ENCODE measurements at places on chromosomes 11 and 22.

GRCh38 chr11:90204832-90205646, 17.8 kb downstream of the CHORDC1 start:
- no peak for DNase-seq

DNA sequence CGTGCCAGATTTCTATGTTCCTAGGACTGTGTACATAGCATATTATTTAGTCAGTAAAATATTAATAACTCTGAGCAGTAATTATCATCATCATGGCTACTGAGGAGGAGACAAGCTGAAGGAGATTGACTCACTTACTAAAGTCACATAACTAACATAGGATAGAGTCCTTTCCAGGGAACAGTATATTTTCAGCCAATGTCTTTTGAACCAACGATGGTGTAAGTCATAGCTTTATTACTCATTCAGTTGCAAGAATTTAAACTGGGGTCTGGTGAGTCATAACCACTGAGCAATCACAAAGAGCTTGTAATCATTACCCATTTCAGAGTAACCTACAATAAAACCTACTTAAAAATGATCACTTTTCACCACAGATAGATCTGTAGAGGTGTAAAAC, 1564.8 kb upstream of the TENM4 start:
- DNase-seq = no peak

DNA sequence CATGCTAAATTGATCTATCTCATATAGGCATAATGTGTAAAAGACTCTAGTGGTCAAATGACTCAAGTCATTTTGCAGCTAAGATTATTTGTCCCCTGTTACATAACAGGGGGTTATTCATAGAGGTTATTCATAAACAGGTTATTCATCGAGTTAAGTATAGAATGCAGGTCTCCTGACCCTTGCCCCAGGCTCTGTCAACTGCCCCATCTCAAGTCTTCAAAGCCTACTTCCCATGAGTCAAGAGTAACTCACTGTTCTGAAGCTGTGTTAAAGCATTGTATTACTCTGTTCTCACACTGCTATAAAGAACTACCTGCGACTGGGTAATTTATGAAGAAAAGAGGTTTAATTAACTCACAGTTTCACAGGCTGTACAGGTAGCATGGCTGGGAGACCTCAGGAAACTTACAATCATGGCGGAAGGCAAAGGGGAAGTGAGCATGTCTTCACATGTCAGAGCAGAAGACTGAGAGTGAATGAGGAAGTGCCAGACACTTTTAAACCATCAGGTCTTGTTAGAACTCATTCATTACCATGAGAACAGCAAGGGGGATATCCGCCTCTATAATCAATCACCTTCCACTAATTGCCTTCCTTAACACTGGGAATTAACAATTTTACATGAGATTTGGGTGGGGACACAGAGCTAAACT, 226.2 kb upstream of the BLID start:
- no peak for DNase-seq

DNA sequence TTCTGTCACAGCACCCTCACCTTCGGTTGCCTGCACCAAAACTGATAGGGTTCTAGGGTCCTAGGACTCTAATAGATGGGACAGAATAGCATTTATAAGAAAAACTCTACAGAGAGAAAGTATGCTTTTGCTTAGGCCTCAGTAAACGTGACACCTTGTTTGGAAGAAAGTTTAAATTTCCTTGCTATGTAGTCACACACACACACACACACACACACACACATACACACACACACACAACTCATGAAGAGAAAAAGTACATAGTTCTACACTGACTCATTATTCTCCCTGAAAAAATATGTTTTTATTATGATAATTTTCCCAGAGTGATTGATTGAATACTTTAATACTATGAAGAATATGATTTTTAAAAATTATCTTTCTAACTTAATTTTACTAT, 220.8 kb upstream of the SNX19 start:
- no peak for DNase-seq

DNA sequence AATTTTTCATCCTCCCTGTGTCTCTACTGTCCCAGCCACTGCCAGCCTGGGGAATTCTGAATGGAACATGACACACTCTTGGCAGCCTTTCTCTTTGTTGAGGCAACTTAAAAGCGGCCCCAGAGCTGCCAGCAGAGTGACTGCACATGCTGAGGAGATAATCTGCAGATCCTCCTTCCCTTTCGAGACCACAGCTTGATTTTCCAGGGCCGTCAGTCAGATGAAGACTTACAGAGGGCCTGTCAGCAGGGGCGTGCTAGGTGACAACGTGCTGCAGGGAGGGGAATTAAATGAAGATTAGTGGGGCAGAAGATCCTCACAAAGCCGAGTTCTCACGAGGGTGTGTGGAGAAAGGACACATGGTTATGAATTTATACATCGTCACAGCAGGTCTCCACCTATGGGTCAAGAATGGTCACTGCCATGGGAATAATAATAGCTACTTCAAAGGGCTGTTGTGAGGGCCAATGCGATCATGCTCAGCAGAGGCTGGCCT, 193.5 kb upstream of the PITPNB start:
- no peak for DNase-seq

DNA sequence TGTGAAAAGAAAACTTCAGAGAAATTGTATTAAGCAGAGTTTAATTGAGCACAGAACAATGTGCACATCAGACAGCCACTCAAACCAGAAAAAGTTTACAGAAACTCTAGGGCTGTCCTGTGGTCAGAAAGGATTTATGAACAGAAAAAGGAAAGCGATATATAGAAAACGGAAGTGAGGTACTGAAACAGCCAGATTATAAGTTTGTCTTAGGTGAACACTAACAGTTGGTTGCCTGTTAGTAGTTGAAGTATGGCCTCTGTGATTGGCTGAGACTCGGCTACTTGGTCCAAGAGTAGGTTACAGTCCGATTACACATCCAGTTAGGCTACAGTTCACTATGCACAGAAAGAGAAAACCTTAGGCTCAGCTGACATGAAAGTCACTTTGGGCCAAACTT, 1232.5 kb upstream of the RAG2 start:
- DNase-seq = no peak

DNA sequence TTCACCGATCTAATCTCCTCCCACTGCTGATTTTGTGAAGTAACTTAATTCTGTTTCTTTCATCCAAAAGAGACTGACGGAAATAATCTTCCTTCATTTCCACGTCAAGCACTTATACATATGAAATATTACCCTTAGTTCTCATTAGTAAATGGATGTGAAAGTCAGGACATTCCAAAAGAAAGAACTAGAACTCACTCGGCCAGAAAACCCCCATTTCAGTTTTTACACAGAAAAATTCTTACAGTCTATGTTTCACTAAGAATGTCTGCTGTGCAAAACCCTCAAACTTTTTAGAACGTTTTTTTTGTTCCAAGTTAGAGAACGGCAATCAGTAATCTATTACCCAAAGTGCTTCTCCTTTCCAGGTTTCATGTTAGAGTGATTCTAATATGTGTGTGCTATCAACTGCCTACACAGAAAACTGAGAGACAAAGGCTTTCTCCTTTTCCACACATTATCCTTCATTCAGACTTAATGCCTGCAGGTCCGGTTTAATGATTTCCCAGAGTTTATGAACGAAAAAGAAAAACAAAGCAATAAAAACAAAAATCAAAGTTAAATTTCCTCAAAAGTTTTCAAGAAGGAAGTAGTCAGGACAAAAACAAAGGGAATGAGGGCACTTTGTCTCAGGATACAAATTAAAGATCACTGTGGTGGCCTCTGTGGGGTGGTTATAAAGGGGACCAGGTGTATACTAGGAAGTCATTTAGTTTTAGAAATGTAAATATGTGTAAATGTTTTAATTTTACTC, 11.3 kb upstream of the SESN3 start:
- DNase-seq = no peak

DNA sequence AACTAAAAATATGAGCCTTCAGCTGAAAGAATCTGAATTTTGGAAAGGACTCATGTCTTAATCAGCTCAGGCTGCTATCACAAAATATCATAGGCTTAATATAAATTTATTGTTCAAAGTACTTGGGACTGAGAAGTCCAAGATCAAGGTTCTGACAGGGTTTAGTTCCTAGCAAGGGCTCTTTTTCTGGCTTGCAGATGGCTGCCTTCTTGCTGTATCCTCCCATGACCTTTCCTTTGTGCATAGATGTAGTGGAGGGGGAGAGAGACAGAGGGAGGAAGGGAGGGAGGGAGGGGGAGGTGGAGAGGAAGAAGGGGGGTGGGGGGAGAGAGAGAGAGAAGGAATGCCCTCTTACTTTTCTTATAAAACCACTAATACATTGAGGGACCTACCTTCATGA, 306.8 kb upstream of the DDI1 start:
- DNase-seq = no peak

- DNase-seq = no peak
Measured at GRCh38 chr22:28188178-28188879, 269.3 kb upstream of the PITPNB start.

DNA sequence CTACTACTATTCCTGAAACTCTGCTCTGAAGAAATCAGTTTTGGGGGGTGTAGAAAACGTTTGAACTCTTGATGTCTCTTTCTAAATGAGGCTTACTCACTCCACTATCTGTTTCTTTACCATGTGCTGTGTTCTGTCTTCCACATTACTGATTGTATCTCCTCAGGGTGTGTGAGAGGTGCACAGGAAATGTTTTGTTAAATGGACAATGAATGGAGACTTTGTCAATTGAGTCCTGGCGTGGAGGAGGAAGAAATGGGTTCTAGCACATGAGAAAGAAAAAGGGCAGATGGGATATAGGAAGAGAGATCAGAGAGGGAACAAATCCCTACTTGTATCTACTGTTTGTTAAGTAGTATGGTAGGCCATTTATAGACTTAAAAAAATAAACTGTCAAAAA, 577.1 kb upstream of the CCDC90B start:
- DNase-seq = no peak

DNA sequence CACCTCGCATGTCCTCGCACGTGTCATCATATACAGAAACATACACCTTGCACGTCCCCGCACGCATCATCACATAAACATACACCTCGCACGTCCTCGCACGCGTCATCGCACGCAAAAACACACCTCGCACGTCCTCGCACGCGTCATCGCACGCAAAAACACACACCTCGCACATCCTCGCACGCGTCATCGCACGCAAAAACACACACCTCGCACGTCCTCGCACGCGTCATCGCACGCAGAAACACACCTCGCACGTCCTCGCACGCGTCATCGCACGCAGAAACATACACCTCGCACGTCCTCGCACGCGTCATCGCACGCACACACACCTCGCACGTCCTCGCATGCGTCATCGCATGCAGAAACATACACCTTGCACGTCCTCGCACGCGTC, 16.7 kb downstream of the IGSF9B start:
- no peak for DNase-seq

DNA sequence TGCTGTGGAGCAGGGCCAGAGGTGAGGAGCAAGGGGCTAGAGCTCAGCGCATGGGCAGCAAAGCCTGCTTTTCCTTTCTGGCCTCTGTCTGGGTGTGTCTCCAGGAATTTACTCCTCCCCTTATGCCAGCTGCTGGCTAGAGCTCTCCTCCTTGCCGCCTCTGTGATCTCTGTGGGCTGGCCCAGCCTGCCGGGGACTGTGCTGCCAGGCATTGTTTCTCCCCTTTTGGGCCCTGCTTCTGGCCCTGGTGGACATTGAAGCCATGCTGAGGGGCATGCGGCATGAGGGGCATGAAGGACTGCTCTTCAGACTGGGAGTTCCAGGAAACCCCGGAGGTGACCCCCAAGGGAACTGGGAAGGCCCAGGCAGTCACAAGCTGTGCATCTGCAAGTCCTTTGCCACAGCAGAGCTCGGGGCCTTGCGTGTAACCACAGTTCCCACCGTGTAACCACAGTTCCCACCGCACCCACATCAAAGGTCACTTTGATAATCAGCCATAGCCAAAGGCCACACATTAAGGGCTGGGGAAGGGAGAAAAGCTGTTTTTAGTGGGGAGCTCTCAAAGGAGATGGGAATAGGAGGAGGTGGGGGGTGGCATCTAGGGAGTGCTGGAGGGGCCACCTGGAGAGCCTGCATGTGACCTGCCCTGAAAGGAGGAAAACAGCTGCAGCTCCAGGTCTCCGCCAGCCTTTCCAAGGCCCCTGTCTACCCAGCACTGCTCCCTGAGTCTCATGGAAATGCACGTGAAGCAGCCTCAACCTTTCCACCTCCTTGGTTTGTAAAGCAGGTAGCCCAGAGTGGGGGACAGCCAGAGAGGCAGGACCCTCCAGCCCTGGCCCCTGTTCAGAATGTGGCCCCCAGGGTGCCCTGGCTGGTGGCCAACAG, 62.3 kb downstream of the PPFIBP2 start:
- no peak for DNase-seq

DNA sequence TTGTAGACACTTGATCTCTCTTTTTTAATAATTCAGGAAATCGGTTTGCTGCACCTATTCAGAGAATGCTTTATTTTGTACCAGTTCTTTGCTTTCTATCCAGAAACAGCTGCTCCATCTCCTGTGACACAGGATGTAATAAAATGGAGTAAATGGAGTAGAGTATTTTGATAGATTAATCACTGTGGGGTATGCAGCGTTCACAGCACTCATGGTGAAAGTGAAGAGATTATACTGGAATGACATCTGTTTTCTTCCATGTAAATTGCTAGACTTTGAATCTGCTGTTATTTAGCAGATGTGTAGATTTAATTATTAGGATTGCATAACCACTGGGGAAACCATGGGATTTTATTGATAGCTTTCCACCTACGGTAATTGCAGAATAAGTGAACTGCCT, 227.3 kb upstream of the ARHGAP42 start:
- DNase-seq = no peak

Measured in T-helper 9 cell (primary cell).